ENCODE measurements at places on chromosomes 4 and X. TPM values are rescaled to one million over a fixed set of nuclear protein-coding genes. Genes with fewer than 3 reads are reported as not detected.

GRIA3 gene
- 0.10 TPM for total RNA-seq

MAGEE1 gene
- 6.4 TPM for total RNA-seq

CAMK2D gene
- total RNA-seq, result 58.6 TPM

REELD1 gene
- 0.31 TPM for total RNA-seq

DDX60 gene
- 15.4 TPM for total RNA-seq

PTCHD1 gene
- total RNA-seq, result under 0.01 TPM

PABPC1L2B gene
- not detected for total RNA-seq

TIGD4 gene
- under 0.01 TPM for total RNA-seq

MAOA gene
- 0.31 TPM for total RNA-seq

Measured in mononuclear cell (primary cell).